ENCODE measurements at places on chromosomes 11 and 22. TPM values are rescaled to one million over a fixed set of nuclear protein-coding genes. Genes with fewer than 3 reads are reported as not detected.

DNA sequence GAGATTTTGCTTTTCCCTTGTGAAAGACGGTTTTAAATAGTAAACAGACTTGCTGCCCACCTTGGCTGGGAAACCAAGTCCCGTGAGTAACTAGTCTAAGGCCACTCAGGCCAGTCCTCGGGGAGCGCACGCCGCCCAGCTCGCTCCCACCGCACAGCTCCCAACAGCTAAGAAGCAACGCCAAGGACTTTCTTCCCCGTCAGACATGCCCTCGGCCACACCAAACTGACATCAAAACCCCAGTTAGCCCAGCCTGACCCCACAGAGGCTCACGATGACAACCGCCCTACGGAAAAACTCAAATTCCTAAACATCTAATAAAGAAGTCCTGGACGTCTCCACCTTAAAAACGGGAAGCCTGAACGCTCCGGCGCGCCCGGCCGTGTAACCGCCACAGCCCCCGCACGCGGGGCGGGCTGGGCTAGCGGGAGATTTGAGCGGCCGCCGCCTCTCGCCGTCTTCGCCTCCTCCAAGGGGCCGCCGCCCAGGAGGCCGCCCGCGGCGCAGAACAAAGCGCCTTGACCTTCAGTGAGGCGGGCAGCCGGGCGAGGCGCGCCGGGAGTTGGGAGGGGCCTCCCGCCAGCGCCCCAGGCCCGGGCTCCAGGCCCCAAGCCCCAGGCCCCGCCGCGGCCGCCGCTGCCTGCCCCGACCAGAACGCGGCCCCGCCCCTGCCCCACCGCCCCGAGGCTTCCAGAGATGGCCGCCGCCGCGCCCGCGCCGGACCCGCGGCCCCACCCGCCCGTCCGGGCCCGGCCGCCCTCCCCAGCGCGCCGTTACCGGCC is 486 bp downstream of the NAP1L4 start:
- no peak for DNase-seq
- no peaks in the 10 kb centered on the region for H3K27me3 ChIP-seq
- H3K4me1 ChIP-seq, result peaks cover 32% of the 10 kb centered on the region
- H3K4me3 ChIP-seq, result peak overlapping the region; percentile 70

- peak overlapping the region; percentile 89 for H3K4me3 ChIP-seq
- peaks cover 5% of the 10 kb centered on the region for H3K36me3 ChIP-seq
- peak overlapping the region; percentile 95 for H3K27ac ChIP-seq
- no peak for DNase-seq
- peaks cover 16% of the 10 kb centered on the region for H3K4me1 ChIP-seq
- no peaks in the 10 kb centered on the region for H3K27me3 ChIP-seq
Measured at GRCh38 chr11:9461760-9462134, 935 bp downstream of the ZNF143 start.

GRCh38 chr22:45743687-45744086 is 72.1 kb downstream of the ATXN10 start:
- peaks cover 17% of the 10 kb centered on the region for H3K36me3 ChIP-seq
- H3K4me3 ChIP-seq, result no peak overlapping the region
- no peaks in the 10 kb centered on the region for H3K4me1 ChIP-seq
- H3K27me3 ChIP-seq, result no peaks in the 10 kb centered on the region

DNA sequence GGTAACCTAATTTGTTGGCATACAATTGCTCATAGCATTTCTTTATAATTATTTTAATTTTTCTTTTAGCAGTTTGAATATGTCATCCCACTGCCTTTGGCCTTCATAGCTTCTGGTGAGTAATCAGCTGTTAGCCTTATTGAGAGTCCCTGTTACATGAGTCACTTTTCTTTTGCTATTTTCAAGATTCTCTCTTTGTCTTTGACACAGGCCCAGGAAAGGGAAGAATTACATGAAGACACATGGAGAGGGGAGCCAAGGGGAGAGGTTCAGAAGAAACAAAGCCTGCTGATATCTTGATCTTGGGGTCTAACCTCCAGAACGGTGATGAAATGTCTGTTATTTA is 418.2 kb downstream of the METTL15 start:
- no peaks in the 10 kb centered on the region for H3K36me3 ChIP-seq
- no peak overlapping the region for H3K4me3 ChIP-seq
- no peak for DNase-seq
- no peak overlapping the region for H3K27ac ChIP-seq
- no peaks in the 10 kb centered on the region for H3K27me3 ChIP-seq

The TPH1 gene
- total RNA-seq, result 0.38 TPM

GRCh38 chr11:49302360-49302759 is 94.0 kb upstream of the FOLH1 start:
- no peaks in the 10 kb centered on the region for H3K27me3 ChIP-seq
- H3K4me1 ChIP-seq, result no peaks in the 10 kb centered on the region
- no peak overlapping the region for H3K4me3 ChIP-seq
- H3K36me3 ChIP-seq, result no peaks in the 10 kb centered on the region

DNA sequence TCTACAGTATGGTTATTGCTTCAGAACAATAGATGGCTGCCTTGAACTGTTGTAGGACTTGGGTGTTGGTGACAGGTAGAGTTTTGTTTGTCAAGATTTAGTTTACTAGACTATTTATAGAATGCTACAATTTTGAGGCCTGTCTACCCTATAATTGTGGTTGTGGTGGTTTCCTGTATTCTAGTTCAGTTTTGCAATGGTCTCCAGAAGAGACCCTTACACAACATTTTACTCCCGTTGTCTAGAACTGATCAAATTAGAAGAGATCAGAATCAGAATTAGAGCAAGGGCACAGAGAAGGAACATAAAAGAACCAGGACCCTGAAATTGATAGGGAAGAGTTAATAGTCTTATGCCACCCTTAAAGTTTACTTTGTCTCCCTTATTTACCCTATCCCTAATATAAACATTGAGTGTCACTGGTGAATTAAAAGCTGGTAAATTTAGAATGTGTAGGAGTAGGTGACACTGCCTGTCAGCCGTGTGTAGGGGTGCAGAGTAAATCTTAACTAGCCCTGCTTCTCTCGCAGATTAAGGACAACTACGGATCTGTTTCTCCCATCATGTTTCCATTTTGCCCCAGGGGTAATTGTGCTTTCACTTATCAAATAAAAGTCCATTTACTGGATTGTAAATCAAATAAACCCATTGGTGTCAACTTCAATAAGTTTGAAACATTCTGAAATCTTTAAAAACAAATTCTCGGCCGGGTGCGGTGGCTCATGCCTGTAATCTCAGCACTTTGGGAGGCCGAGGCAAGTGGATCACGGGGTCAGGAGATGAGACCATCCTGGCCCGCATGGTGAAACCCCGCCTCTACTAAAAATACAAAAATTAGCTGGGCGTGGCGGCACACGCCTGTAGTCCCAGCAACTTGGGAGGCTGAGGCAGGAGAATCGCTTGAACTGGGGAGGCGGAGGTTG is 10.9 kb upstream of the PHLDB1 start:
- no peak overlapping the region for H3K4me3 ChIP-seq
- no peak for DNase-seq
- peaks cover 4% of the 10 kb centered on the region for H3K4me1 ChIP-seq
- H3K27me3 ChIP-seq, result no peaks in the 10 kb centered on the region

- DNase-seq, result no peak
- no peaks in the 10 kb centered on the region for H3K27me3 ChIP-seq
- H3K27ac ChIP-seq, result no peak overlapping the region
Measured at GRCh38 chr11:2015025-2015424, 17.4 kb upstream of the H19 start.

DNA sequence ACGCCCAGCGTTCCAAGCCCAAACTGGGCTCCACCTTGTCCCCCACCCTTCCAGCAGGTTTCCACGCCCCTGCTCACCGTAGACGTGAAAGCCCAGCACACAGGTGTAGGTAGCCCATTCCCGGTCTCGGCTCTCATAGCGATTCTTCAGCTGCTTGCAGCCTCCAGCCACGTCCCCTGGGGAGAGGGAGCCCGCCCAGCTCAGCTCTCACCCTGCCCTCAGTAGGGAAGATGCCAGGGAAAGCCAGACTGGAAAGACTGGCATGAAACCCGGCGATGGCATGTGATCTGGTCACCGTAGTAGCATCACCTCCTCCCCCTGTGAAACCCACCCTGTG is 1.4 kb upstream of the MTA2 start:
- H3K27me3 ChIP-seq, result no peaks in the 10 kb centered on the region
- H3K4me1 ChIP-seq, result peaks cover 41% of the 10 kb centered on the region
- no peak for DNase-seq
- peaks cover 10% of the 10 kb centered on the region for H3K36me3 ChIP-seq
